Renal cortex interstitium (tissue), 15 donors: ENCODE measurements at places on chromosomes 6 and 20.

GRCh38 chr6:43703512-43704429 is 16.2 kb upstream of the MRPS18A start:
- DNase-seq: no peak

DNA sequence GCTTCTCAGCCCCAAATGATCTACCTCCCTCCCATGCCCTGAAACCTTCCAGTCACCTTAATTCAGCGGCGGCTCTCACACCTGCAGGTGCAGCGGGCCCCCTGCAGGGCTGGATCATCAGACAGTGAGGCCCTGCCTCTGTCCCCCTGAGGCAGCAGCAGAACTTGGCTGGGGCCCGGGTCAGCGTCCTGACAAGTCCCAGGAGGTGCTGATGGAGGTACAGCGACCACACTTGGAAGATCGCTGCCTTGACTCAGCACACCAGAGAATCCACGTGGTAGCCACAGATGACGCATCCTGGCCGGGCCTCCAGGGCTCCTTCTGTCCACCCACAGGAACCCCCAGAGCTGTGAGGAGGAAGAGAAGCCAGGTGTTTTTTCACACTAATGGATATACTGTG is 116.4 kb upstream of the THBS2 start:
- DNase-seq: no peak

DNA sequence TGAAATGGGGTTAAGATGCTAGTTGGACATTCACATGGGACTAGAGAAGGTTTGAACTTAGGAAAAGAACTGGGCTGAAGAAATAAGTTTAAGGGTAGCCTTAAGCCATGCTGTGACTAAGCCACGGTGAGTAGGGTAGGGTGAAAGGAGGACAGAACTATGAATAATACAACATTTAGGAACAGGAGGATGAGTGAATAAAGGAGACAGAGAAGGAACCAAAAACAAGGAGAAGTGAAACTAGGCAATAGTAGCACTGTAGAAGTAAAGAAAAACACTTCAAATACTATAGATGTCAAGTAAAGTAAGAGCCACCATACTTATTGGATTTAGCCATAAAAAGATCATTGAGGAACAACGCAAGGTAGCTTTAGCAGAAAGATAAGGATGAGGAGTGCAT is 111.2 kb downstream of the KCNQ5 start:
- no peak for DNase-seq

DNA sequence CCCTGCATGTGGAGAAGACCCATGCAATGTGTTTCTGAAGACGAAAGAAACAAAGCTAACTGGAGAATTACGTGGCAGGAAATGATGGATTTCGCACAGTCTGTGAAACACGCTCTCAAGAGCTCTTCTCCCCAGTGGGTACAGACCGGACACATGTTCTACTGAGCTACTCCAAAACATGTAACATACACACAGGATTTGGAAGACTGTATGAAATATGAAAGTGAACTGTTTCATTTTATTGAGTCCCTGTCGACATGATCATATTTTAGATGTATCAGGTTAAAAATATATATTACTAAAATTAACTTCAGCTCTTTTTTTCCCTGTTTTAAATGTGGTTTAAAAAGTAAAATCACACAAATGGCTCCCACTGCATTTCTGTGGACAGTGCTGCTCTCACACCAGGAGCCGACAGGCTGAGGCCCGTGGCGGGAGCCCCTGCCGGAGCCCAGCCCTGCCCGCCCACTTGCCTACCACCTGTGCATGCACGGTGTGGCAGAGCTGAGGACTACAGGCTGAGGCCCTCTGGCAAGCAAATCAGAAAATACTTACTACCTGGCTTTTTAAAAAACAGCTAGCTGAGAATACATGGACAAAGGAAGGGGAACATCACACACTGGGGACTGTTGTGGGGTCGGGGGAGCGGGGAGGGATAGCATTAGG is 58.9 kb upstream of the NXT1 start:
- no peak for DNase-seq

- DNase-seq: no peak
These were observed 260.7 kb downstream of the ALDH8A1 start for GRCh38 chr6:134689177-134689576.

GRCh38 chr6:130507666-130508028 is 141.8 kb downstream of the TMEM200A start:
- DNase-seq: no peak
